ENCODE measurements at places on chromosomes 4 and X. TPM values are rescaled to one million over a fixed set of nuclear protein-coding genes. Genes with fewer than 3 reads are reported as not detected.
A peak's percentile ranks its signal among the peaks of the same experiment; 100 is the strongest.

DNA sequence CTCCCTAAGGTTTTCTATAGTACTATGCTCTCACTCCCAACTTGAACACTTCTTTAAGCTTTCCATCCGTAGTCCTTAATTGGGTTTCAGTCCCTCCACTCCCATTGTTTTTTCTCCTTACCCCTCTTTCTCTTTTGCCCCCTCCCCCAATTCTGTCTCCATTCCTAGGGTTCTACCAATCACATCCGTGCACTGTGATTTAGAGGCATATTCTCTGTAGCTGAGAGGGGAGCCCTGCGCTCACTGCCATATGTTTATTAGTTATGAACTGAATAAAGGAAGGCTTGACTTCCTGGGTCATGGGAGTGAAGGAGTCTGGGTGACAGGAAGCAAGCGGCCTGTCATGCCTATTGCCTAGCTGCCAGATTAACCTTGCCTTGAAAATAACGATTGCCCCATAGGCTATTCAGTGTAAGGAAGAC lies 471 bp downstream of the MCTS1 start:
- DNase-seq = peak; percentile 39

LINC00632 gene
- 0.40 TPM for total RNA-seq

DNA sequence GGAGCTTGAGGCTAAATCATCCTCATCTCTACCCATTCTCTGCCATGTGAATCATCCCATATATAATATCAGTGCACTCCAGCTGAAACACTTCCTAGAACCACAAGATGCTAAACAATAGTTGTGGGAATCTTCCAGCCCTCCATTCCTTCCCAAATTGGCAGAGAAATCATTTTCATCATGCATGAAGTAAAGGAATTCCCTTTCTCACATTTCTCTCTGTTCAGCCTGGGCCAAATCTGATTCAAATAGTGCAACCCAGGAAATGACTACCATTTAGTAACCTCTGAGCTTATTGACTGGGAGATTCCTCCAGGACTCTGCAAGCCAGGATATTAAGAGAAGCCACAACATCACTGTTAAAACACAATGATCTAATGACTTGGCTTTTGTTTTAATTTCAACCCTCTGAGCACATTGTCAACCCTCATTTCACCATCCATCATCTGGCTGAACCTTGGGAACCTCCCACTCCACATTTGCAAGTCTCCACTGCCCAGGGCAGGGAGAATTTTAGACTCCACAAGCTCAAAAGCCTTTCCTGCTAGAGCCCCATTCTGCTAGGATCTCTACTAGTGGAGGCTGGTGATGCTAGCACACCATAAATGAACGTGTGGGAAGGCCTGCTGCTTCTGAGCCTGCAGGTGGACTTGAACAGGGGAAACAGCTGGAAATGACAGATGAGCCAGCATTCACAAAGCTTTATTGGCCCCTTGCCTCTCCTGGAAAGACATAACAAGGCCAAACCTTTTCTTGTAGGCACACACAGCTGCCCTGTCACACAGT lies 133.9 kb downstream of the TET2 start:
- no peak for DNase-seq

- no peak for DNase-seq
Observed at GRCh38 chr4:81449015-81449414, 22.7 kb downstream of the RASGEF1B start.

DNA sequence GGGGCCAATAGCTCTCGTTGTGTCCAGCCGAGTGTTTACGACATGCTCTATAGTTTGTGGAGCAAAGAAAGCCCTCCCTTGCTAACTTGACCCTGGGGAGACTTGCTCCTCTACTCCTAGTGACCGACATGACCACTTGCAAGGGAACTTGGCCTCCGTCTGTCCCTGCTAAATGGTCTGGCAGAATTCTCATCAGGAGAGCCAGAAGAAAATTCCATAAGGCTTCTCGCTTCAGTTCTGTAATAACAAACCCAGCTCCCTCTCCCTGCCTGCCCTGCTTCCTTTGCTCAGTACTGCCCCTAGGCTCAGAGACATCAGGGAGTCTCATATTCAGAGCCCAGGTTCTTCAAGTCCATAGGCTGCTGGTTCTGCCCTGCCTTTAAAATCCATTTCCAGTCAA lies 13.0 kb downstream of the DOCK11 start:
- DNase-seq = no peak

GRCh38 chrX:41779030-41779564 lies 55.1 kb downstream of the GPR82 start:
- DNase-seq = peak; percentile 65

NPY1R gene
- not detected for total RNA-seq

PAGE5 gene
- total RNA-seq = not detected

- DNase-seq = no peak
Observed at GRCh38 chr4:173405840-173406606, 7.1 kb upstream of the SCRG1 start.

BRS3 gene
- total RNA-seq = not detected

- no peak for DNase-seq
Observed at GRCh38 chrX:134426281-134426680, 33.7 kb upstream of the HPRT1 start.
